Hepatic stellate cell (primary cell): ENCODE measurements at places on chromosomes 3 and 15.

DNA sequence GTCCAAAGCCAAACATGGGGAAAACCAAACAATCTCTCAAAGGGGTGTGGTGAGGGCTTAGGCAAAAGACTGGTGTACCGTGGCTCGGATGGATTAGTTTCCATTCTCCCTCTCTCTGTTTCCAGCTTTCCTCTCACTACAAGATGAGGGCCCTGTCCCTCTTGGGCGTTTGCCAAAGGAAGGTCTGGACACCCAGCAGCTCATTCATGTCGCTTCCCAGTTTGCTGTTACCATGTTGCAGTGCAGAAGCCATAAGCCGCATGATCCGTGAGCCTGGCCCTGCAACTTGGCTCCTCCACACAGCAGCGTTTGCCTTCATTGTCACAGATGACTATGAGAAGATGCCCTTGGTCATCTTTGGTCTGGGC lies 92.2 kb downstream of the APBA2 start:
- no peak for DNase-seq

DNA sequence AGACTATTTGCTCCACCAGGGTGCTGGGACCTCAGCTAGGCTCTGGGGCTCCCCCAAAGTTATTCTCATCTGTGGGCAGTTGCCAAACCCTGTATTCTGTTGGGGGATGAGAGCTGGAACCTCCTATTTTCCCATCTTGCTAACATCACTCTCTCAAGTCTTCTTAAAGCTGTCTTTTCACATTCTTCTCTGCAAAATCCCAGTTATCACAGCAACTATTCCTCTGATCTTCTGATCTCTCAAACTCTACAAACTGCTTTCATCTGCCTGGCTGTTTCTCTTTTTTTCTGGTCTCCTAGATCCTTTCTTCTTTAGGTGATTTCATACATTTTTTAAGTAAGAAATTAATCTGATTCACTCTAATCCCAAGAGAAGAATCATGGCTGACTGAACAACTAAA lies 10.7 kb upstream of the ADAMTSL3 start:
- no peak for DNase-seq

- DNase-seq = no peak
These were observed 12.4 kb downstream of the CACNA2D2 start for GRCh38 chr3:50491023-50491422.

GRCh38 chr15:72758182-72758581 lies 25.4 kb downstream of the ADPGK start:
- DNase-seq = peak; percentile 86

- peak; percentile 21 for DNase-seq
These were observed 20.5 kb downstream of the TM4SF4 start for GRCh38 chr3:149494759-149495580.

DNA sequence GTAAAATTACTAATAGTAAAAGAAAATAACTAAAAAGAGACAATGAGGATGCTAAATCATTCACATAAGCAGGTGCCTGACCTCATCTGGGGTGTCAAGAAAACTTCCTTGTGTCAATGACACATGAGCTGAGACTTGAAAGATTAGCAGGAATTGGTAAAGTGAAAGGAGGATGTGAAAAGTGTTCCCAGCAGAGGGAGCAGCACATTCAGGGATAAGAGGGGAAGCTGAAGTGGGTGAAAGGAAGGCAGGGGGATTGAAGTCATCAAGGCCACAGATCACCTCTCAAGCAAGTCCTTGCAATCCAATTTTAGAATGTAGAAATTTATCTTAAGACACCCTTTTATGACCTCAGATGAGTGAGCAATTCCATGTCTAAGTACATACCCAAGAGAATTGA lies 60.2 kb upstream of the ACP3 start:
- no peak for DNase-seq

DNA sequence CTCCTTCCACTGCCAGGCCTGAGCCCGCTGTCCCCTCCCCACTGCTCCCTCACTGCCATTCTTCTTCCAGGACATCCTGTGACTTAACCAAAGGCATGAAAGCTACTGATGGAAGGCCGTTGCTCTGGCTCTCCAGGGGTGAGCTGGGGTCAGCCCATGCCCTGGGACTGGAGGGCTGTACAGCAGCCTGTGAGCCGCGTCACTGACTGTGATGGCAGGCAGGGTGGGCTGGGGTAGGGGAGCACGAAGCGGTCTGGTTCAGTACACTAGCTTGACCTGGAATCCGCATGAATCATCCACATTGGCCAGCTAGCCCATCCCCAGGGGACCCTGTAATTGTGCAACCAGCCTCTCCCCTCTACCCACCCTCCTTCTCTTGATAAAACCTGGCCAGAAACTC lies 30.8 kb downstream of the CORO2B start:
- DNase-seq = no peak

DNA sequence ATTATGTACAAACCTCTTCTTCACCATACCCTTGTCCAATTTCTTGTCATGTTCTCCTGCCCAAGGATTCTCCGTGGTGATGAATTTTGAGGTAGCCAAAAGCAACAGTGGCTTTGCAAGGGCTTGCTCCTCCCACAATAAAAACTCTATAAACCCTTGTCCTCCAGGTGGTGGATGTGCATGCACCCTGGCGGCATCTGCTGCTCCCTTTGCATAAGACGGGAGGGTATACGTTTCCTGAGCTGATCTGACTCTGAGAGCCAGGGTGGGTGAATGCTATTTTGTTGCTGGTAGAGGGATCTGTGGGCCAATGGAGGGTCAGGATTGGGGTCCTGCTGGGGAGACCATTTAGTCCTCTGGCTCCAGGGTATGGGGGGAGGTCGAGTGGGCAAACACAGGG lies 5.4 kb downstream of the DNAH1 start:
- DNase-seq = no peak

DNA sequence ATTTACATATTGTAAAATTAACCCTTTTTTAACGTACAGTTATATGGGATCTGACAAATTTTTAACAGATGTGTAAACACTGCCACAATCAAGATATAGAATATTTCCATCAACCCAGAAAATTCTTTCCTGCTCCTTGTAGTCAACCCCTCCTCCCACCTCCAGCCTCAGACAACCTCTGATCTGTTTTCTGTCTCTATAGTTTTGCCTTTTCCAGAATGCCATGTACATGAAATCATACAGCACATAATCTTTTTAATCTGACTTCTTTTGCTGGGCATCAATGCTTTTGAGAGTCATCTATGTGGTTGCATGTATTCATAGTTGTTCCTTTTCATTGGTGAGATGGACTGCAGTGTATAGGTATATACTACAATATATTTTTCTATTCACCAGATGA lies 153.0 kb downstream of the SMAD6 start:
- DNase-seq = no peak

GRCh38 chr3:172559020-172559419 lies 35.8 kb upstream of the TNFSF10 start:
- no peak for DNase-seq

DNA sequence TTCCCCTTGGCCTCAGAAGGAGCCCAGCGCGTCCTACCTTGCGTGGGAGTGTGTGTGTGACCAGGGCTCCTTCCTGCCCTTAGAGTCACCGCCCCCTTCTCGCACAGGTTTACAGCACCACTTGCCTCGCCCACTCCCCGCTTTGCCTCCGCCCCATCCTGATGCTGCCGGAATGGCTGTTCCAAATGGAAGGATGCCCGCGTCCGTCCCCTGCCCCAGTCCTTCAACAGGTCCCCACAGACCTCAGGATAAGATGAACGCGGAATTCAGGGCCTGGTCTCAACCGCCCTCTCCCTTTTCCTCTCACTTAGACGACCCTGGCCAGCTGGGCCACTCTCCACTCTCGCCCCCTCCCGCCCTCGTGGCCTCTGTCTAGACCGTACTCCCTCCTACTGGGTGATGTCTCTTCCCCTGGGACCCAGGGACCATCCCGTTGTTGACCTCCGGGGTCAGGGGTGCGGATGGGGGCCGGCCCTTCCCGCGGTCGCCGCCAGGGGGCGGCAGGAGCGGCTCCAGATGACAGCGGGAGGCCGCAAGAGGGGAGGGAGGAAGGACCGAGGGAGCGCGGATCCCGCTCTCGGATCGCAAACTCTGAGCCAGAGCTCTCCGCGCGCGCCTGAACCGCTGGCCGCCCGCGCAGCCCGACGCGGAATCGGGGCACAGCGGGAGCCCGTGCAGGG lies at the start of gene THSD4:
THSD4 (plus strand) TSS at position 585 of the 680 bp plus-strand sequence.
- DNase-seq = peak; percentile 89

GRCh38 chr15:64809649-64810496 lies 15.6 kb downstream of the PIF1 start:
- peak; percentile 90 for DNase-seq

DNA sequence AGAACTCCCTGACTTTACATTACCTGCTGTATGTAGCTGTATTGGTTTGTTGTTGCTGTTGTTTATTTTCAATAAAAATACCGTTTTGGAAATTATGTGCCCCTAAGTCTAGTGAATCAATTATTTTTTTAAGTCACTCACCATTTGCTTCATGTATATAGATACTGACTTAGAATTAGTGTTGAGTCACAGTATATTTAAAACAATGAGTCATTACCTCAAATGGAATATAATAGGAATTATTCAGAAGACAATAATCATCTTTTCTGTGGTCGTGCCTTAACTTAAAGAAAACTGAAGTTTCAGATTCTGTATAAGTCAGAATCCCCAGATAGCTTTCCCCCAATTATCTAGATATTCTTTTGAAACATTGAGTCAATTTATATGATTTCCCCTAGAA lies 21.0 kb upstream of the ALDH1A2 start:
- no peak for DNase-seq

- DNase-seq = no peak
These were observed 776.2 kb downstream of the FHIT start for GRCh38 chr3:60475096-60475495.
